ENCODE measurements at places on chromosomes 11 and 22.

DNA sequence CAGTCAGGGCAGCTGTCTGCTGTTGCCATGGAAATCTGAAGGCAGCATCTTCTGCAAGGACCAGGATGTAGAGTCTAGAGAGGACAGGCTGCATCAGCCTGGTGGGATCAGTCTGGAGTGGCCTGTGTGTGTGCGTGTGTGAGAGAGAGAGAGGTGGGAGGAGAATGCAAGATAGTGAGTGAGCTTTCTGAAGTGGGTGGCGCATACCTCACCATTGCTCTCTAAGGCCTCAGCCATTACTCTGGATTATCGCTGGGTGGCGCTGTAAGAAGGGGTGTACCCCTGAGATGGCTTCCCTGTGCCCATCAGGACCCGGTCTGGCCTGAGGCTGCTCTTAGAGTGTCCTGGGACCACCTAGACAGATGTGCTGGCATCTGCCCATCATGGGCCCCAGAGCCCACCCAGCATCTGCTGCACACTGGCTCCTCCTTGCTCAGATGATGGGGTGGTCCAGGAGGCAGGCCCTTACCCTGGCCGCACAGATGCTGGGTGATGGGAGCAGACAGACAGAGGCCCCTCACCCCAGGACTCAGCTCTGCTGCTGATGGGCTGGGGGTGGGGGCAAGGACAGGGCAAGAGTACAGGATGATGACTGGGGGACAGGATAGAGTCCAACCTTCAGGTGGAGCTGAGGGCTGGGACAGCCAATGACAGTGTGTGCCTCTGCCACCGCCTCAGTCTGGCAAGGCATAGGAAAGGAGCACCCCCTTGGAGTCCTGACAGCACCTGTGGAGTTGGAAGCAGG lies 25.7 kb upstream of the TUB start:
- ATAC-seq: no peak

DNA sequence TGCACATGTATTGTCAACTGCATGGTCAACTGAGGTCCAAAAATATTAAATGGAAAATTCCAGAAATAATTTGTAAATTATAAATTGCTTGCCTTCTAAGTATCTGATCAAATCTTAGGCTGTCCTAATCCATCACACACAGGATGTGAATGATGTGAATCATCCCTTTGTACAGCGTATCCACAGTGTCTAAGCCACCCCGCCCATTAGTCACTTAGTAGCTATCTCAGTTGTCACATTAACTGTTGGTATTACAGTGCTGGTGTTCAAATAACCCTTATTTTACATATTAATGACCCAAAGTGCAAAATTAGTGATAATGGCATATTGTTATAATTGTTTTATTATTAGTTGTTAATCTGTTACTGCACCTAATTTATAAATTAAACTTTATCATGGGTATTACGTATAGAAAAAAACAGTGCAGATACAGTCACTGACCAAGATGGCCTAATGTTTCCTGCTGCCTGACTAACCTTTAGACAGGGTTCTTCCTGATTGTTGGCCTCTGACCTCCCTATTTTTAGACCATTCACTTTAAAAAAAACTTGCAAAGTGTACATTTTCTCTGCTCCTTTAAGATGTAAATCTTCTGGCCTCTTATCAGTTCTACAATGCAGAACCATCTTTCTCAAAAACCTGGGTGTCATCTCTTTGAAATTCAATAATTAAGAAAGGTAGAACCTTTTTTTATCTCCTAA lies 2.9 kb upstream of the SVIP start:
- no peak for ATAC-seq

DNA sequence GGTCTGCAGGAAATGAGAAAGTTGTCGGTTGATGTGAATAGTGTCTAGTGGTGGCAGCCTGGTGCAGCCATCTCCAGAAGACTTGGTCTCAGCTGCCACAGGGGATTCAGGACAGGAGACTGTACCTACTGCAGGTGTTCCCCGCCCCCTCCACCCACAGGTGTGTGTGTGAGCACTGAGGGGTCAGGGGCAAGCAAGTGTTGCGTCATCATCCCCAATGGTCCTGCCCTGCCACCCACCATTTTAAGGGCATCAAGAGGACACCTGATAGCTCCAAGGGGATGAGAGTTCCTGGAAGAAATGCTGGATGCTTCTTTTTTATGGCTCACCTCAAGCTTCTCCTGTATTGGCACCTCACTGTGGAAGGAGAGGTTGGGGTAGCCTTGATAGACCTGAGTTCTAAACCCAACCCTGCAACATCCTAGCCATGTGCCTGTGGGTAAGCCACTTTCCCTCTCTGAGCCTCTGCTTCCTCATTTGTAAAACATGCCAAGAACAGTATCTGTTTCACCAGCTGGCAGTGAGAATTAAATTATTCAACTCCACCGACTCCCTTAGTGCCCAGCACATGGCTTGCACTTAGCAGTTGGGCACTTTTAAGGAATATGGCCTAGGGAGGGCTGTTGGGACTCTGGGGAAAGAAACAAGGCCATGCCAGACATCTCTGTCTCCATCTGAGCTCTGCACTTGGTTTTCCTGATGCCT lies 6.1 kb downstream of the C11orf91 start:
- ATAC-seq: no peak

DNA sequence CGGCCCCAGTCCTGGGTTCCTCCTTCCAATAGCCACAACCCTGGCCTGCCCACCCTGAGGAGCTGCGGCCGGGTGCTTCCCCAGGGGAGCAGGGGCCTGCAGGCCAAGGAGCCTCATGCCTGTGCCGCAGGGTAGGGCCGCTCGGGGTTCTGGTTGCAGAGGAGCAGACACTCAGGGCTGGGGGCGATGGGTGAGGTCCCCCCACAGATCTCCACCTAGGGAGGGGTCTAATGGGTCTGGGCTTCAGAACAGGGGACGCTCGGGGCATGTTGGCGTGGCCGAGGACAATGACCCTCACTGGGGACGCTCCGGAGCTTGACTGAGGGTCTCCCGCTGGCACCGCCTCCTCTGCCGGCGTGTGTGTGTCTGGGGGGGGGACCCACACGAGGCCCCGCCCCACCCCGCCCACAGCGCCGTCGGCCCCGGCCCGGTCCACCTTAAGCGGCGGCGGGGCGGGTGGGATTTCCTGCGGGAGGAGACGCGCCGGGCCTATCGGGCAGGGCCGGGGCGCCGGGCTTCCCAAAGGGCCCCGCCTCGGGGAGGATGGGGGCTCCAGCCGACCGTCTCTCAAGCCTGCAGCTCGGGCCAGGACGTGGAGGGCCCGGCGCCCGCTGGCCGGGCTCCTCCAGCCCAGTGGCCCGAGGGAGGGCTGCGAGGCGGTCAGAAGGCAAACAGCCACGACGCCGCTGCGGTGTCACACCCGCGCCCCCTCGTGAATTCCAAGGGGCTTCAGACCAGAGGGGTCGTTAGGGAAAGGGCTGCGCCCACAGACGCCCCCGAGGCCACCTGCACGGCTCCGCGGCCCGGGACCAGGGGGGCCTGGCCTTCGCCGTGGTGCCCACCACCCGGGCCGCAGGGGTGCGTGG lies 640 bp upstream of the ZDHHC8 start:
- peak; percentile 87 for ATAC-seq

DNA sequence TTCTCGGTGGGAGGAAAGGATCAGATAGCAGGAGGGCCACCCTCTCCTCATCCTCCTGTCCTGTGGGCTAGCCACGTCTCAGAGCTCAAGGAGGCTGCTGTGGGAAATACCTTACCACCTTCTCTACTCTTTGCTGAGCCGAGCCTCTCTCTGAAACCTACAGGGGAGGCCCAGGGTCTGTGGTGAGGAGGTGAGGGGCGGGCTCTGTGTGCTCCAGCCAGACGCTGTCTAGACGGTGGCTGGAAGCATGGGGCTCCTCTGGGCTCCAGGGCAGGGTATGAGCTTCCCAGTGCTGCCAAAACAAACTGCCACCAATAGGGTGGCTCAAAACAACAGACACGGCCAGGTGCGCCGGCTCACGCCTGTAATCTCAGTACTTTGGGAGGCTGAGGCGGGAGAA lies 5.5 kb upstream of the TMPRSS6 start:
- ATAC-seq: no peak
